ENCODE measurements at places on chromosomes 7 and 10.
A peak's percentile ranks its signal among the peaks of the same experiment; 100 is the strongest.

- no peak for DNase-seq
These were observed 45.9 kb downstream of the TNS3 start for GRCh38 chr7:47535704-47536628.

GRCh38 chr7:140898786-140899536, 25.8 kb downstream of the BRAF start:
- DNase-seq = no peak

DNA sequence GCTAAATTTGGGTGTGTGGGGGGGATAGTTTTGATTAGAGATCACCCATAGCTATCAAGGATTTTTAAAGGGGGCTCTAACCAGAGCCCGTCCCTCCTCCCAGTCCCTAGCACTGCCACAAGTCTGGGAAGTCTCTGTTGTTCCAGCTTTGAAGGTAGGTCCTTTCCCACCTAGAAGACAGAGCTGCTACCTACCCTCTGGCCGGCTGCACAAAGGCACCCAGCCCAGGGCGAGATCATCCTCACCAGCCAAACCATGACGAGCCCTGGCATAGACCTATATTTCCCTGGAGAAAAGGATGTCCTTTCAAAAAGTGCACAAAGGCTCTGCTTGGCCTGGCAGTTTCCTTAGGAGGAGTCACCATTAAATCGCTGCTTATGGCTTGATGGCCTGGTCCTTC, 147.8 kb downstream of the CYP26A1 start:
- DNase-seq = no peak

- peak; percentile 65 for DNase-seq
These were observed 103.3 kb downstream of the GRB10 start for GRCh38 chr7:50679218-50680007.

DNA sequence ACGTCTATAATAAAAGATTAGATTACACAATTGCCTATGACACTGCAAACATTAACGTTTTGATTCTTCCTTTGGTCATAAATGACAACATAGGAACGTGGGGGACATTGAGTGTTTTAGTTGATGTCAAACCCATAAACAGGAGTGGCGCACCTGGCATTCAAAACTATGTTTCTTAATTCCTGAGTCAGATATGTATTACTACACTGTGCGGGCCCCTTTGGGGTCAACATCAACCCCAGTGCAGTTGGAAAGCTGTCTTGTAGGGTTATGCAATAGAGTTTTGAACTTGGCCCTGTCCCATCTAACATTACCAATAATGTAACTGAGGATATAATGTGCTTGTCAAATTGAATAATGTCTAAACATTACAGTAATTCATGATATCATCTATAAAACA, 156.5 kb downstream of the CSTF2T start:
- DNase-seq = no peak

DNA sequence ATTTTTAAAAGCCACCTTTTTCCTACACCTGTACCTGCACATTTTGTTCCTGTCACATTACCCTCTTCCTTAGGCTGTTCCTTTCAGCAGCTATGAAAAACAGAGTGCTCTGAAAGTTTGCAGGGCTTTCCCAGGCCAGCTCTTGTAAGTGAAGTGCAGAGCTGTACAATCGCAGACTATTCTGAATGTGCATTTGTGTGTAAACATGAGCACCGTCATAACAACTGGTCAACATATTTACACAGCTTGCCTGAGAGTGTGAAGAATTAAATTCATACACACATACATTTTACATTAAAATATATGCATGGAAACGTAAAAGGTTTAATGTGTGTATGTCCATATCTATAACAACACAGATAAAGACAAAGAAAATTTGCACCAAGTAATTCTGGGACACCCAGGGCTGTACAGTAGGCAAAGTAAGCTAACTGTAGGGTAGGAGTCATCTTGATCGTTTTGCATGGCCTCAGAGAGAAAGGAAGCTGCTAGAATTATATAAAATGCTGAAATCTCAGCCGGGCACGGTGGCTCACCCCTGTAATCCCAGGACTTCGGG, 23.6 kb upstream of the LYZL1 start:
- DNase-seq = no peak

DNA sequence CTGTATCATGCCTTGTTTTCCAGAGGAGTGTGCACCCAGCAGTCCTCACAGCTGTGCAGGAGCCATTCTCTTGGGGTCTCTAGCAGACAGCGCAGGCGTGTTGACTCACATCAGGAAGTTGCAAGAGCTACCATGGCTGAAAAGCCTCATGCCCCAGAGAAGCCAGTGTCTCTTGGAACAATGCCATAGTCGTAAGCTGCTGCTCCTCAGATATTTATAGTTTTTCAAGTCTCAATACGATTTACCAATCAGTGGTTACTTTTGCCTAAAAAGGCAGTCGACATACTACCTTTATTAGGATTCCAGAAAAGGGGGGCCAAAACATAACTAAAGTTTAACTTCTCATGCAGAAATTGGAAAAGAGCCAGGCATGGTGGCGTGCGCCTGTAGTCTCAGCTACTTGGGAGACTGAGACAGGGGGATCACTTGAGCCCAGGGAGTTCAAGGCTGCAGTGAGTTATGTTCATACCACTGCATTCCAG, 407.7 kb downstream of the PARD3 start:
- no peak for DNase-seq

DNA sequence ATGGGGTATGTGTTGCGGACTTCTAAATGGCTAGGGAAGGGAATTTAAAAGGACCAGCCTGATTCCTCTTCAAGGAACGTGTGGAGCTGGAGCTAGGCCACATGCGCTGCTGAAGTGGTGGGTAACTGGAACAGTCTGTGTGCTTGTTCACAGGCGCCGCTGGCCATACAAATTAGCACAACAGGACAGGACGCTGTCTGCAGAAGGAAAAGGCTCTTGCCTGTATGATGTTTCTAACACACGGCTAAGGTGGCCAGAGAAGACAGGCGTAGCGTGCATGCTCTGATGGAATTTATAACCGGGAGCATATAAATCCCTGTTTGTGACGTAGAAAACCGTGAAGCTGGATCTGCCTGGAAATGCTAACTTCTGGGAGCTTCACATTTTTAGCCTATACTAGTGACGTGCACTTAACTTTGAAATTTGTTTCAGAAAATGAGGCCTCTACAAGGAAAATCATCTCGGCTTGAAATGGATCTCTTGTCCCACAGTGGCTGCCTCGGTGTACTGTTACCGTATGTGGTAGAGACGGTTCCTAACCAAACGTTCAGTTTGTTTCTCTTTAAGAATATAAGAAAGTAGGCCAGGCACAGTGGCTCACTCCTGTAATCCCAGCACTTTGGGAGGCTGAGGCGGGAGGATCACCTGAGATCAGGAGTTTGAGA, 569.4 kb downstream of the PTPRN2 start:
- no peak for DNase-seq

DNA sequence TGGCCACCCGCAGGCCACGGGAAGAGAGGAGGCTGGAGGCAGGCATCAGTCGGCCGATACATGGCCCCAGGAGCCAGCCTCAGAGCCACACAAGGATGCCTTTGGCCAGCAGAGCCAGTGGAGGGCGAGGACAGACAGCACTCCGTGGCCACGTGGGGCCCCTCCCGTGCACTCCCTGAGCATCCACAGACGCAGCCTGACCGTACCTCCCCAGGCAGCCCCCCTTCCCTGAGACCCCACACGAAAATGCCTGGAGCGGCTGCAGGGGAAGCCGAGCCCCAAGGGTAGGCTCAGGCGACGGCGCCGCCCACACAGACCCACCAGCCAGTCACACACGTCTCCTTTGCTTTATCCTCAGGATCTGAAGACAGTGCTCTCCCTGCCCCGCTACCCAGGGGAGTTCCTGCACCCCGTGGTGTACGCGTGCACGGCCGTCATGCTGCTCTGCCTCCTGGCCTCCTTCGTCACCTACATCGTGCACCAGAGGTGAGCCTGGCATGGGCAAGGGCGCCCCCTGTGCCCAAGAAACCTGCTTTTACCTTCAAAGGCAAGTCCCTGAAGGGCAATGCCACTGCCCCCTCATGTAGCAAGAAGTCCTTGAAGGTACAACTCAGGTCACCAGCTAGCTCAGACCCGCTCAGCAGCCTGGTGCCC, 9.0 kb downstream of the ADGRA1 start:
- no peak for DNase-seq

- no peak for DNase-seq
These were observed 366.3 kb downstream of the DNAJB6 start for GRCh38 chr7:157703131-157703530.

GRCh38 chr10:114715171-114715670, 57.1 kb upstream of the ABLIM1 start:
- DNase-seq = no peak

DNA sequence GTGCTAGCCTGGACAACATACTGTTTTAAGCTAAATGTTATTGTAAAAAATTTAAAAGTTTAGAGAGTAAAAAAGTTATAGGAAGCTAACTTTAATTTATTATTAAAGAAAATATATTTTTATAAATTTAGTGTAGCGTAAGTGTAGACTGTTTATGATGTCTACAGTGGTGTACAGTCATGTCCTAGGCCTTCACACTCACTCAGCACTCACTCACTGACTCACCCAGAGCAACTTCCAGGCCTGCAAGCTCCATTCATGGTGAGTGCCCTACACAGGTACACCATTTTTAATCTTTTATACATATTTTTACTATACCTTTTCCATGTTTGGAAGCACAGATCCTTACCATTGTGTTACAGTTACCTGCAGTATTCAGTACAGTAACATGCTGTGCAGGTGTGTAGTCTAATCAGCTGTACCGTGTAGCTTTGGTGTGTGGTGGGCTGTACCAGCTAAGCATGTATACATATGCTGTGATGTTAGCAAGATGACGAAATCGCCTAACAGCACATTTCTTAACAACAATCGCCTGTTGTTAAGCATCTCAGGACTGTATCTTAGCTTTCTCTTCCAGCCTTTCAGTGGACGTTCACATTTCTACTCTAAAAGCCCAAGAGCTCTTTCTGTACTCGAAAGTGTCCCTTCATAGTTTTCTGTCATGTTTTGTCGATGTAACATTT, 12.5 kb downstream of the RNF32 start:
- DNase-seq = no peak

DNA sequence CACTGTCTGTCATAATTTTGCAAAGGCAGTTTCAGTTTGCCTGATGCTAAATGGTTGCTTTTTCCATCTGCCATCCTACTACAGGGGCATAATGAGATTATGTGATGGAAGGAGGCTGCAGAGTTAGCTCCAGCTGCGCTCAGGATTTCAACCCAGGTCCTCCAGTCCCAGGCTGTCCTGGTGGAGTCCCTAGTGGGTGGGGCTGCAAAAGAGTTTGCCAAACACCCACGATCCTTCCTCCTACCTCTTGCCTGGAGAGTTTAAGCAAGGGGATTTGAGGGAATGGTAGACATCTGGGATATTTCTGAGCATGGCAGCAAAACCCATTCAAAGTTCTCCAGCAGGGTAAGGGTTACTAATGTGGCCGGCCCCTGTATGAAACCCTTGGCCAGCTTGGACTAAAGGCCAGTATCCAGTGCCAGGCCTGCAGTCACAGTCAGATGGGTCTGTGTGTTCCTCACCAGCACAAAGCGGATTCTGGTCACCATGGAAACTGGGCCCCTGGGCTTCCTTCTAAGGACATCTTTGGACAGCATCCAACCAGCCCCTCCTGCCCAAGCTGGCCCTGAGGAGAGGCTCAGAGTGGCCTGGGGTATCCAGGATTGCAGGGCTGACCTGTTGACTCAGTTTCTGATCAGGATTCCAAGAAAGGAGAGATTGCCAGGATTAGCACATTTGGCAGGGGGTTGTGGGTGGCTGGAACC, 42.7 kb upstream of the CHST3 start:
- DNase-seq = no peak

DNA sequence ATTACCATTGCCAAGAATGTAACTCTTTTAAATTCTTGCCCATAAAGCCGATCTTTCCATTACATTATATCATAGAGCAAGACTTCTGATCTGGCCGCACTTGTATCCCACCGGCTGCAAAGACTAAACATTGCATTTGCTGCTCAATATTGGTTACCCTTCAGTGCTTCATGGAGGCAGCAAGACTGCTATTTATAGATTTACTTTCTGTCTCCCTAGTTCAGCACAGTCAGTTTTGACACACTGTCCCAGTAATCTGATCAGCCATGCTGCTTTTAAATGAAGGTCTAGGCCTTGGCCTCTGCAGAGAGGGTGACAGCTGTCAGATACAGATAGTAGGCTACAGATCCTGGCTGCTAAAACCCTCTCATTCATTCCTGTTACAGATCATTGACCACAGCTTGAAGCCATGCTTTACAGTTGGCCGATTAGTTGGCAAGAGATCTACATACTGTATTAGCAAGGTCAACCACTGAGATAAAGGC, 562.6 kb upstream of the GALNT17 start:
- DNase-seq = no peak

- no peak for DNase-seq
These were observed 110.6 kb downstream of the KCNMA1 start for GRCh38 chr10:77526868-77527617.

- DNase-seq = no peak
These were observed 166.6 kb downstream of the KIF20B start for GRCh38 chr10:89867964-89868363.

DNA sequence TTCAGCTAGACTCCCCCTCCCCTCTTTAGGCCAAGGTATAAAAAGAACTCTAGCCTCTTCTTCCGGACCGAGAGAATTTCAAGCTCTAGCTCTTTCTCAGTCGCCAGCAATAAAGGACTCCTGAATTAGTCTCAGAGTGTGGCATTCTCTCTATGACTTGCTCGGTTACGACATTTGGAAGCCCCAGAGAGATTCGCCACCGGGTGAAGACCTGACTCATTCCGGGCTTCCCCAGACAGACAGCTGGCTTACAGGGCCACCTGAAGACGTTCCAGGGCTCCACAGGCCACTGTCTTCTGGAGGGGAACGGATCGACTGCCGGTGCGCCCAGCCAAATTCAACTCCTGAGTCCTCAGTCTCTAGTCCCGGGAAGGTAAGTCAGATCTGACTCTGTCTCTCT, at the start of gene AKR1B15:
Gene AKR1B15 (plus strand): TSS at position 234 of the 400 bp plus-strand sequence. CDS start 15,510 bp downstream, outside the sequence.
- no peak for DNase-seq

GRCh38 chr7:130695840-130696239, 9.5 kb upstream of the TSGA13 start:
- peak; percentile 6 for DNase-seq

DNA sequence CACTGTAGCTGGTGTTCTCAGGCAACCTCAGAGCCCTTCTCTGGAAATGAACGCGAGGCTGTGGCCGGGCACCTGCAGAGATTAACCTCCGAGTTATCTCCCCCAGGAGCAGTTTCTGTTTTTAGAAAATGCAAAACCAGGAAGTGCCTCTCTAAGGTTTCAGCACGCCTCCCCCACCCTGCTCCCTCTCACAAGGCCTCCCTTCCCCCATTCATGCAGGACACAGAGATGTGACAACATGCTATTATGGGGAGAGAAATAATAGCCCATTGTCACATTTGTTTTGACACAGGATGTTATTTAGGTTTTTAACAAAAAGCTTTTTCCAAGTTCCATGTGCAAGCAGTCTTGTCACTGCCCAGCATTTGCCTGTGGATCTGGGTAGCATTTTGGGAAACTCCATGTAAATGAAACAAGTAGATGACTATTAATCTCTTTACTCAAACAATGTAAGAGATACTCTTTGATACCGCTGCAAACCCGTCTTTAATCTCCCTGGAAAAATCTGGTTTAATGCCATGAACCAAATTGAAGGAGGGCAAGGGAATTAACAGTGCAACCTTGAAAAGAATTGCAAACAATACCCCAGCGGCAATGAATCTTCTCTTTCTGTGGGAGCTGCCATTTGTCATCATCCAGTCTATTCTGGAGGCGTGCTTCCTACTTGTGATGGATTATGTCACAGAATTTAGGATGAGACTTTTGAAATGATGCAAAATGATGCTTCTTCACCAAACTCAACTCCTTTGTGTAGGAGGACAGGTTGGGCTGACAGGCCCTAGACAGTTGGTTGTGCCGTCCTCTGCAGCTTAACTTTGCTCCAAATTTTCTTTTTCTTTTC, 86.5 kb upstream of the NMT2 start:
- peak; percentile 14 for DNase-seq

GRCh38 chr7:129969881-129970446, 17.2 kb upstream of the UBE2H start:
- no peak for DNase-seq

GRCh38 chr10:48904861-48905260, 34.8 kb downstream of the LRRC18 start:
- DNase-seq = no peak
